Cortex of kidney (tissue), 1 donor: ENCODE measurements at places on chromosomes 13 and 19.

DNA sequence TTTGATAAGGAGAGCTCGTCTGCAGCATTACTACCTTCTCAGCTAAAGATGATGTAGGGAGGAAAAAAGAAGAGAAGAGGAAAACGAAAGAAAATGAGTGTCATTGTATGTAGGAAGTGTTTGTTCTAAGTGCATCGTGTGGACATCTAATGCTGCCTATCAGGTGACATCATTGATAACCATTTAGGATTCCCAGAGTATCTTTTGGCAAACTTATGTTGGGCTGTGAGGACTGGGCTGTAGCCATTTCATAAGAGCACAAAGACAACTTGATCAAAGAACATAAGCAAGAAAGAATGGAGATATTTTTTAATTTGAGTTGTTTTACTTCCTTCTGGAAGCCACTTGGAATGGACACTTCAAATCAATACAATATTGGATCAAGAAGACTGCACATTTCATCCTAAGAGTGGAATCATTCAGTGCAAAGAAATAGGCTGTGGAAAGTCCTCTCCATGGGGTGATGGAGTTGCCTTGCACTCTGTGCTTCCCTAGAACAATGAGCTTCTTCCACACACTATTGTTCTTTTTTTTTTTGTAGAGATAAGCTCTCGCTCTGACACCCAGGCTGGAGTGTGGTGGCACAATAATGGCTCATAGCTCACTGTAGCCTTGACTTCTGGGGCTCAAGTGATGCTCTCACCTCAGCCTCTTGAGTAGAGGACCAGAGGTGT, 52.4 kb upstream of the UBL3 start:
- no peak for DNase-seq

- no peak for DNase-seq
Measured at GRCh38 chr19:30244533-30244932, 127.7 kb upstream of the ZNF536 start.

- no peak for DNase-seq
Measured at GRCh38 chr13:25291691-25292090, 4.4 kb upstream of the MTMR6 start.

DNA sequence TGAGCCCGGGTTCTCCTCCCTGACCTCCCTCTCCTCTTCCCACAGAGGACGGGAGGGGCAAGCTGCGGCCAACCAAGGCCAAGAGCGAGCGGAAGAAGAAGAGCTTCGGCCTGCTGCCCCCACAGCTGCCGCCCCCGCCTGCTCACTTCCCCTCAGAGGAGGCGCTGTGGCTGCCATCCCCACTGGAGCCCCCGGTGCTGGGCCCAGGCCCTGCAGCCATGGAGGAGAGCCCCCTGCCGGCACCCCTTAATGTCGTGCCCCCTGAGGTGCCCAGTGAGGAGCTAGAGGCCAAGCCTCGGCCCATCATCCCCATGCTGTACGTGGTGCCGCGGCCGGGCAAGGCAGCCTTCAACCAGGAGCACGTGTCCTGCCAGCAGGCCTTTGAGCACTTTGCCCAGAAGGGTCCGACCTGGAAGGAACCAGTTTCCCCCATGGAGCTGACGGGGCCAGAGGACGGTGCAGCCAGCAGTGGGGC, 162.2 kb downstream of the KDM4B start:
- no peak for DNase-seq

DNA sequence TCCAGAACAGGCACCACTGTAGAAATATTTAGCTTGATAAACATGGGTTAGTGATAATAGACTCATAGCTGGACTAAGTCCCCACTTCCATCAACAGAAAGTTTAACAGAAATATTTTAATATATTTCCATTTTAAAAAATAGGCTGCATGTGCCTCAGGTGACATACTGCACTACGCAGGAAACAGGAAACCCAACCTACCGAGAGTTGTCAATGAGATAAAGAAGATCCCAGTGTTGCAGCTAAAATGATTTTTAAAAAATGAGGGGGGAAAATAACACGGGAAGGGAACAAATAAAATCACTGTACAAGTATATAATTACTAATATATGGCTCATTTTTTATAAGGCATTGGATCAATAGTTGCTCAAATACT, 154.8 kb downstream of the TBC1D4 start:
- DNase-seq: no peak

GRCh38 chr19:18282021-18282787, 782 bp upstream of the JUND start:
- DNase-seq: no peak

DNA sequence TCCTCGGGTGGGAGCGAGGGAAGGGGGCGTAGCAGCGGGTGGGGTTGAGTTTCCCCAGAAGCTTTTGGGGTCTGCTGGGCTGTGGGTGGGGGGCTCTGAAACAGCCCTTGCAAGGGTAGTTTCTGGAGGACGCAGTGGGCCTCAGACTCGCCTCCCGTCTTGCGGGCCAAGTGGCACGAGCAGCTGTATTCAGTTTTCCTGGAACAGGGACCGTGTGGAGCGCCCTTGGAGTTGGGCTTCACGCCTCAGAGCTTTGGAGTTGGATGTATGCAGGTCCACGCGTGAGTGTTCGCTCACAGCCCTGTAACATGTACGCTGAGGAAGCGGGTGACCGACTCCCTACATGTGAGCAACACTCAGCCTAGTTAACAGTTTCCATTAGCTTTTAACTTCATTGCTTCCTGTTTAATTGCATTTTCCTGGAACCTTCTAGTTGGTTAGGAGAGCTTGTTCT, 603 bp downstream of the TM9SF2 start:
- DNase-seq: no peak

GRCh38 chr13:57716295-57716694, 84.8 kb downstream of the PCDH17 start:
- no peak for DNase-seq

- DNase-seq: no peak
Measured at GRCh38 chr13:73090823-73091187, 32.0 kb downstream of the KLF5 start.

- no peak for DNase-seq
Measured at GRCh38 chr19:35063940-35064818, 22.7 kb downstream of the HPN start.

- no peak for DNase-seq
Measured at GRCh38 chr13:111926501-111927180, 140.3 kb upstream of the SOX1 start.

DNA sequence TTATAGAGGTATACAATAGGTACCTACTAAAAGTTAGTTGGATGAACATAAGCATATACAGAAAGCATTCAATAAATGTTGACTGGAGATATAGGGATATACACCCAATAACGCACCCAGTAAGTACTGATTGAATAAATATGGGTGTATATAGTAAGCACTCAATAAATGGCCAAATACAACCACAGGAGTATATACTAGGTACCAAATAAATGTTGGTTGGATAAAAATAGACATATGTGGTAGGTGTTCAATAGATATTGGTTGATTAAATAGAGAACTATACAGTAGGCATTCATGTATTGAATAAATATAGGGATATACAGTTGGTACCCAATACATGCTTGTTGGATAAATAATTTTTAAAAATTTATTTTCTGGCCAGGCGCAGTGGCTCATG, 9.4 kb downstream of the ANGPTL8 start:
- DNase-seq: no peak

- DNase-seq: no peak
Measured at GRCh38 chr13:79602936-79603335, 122.0 kb downstream of the NDFIP2 start.
